ENCODE measurements at places on chromosomes 7 and 10. TPM values are rescaled to one million over a fixed set of nuclear protein-coding genes. Genes with fewer than 3 reads are reported as not detected.

MCM10 gene
- 1.6 TPM for total RNA-seq

GBF1 gene
- total RNA-seq = 53.1 TPM

ARMS2 gene
- total RNA-seq = not detected

DPP6 gene
- 38.7 TPM for total RNA-seq

NPC1L1 gene
- total RNA-seq = 0.23 TPM

CPN1 gene
- total RNA-seq = 0.85 TPM

CNTNAP2 gene
- total RNA-seq = 10.6 TPM

MMD2 gene
- total RNA-seq = 14.7 TPM

STRIP2 gene
- 5.5 TPM for total RNA-seq

DNA sequence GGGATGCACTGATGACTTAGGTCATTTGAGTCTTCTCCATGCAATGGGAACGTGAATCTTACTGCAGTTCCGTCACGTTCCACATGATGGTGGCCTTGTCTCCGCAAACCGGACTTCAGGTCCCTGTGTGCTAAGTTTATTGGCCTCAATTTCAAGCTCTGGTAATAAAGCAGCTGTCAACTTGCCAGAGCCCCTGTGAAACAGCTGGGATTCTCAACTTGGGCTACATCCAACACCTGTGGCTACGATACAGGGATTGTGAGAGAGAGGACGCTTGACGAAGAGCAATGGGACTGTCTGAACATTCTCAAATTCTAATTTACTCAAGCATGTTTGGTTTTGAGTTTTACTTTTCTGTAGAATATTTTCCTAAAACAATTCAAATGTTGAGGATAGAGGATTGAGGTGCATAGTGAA is 174.2 kb downstream of the PTN start:
- DNase-seq = peak; percentile 21
- H3K4me1 ChIP-seq = no peaks in the 10 kb centered on the region
- no peak overlapping the region for H3K4me3 ChIP-seq
- no peak overlapping the region for H3K27ac ChIP-seq
- no peaks in the 10 kb centered on the region for H3K36me3 ChIP-seq

DNA sequence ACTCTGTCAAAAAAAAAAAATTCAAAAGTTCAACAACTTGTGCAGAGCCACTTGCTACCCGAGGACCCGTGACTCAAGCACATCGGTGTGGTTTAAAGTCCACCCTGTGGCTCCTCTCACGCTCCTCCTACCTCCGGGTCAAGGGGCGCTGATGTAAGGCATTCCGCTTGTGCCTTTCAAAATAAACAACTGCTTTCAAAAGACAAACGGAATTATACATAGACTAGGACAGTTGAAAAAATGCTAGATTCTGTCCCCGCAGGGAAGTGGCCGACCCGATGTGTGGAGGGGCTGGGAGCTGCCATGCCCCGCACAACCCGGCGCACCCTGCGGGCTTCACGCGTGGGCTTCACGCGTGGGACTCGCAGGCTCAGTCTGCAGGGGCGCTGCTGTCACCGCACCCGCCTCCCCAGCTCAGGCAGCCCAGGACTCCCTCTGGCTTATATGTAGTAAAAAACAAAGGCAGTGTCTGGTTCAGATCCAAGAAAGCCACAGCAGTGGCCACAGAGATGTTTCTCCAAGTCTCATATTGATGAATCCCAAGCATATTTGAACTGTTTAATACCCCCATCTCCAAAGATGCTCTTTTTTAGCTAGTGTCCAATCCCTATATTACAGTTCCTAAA is 239.7 kb upstream of the INHBA start:
- H3K27ac ChIP-seq = peak overlapping the region; percentile 10
- DNase-seq = no peak
- no peaks in the 10 kb centered on the region for H3K36me3 ChIP-seq

DNA sequence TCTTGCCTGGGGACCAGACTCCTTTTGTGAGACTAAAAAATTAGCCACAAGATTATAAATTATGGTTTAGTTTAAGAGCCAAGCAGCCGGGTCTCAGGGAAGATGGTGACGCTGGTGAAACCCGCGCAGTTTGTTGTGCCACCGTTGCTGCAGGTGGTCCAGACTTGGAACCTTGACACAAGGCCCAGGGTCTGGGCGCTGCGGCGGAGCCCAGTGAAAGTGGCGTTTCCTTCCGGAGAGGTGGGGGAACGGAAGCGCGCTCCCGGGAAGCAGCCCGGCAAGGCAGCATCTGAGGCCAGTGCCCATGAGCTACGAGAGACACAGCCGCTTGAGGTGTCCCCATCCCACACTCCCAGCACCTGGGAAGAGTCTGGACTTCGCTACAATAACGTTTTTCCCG is 131.6 kb downstream of the SKIDA1 start:
- H3K27me3 ChIP-seq = no peaks in the 10 kb centered on the region
- no peaks in the 10 kb centered on the region for H3K4me1 ChIP-seq
- no peak overlapping the region for H3K4me3 ChIP-seq
- DNase-seq = no peak
- H3K27ac ChIP-seq = no peak overlapping the region

- H3K27ac ChIP-seq = peak overlapping the region; percentile 79
- no peaks in the 10 kb centered on the region for H3K27me3 ChIP-seq
- no peaks in the 10 kb centered on the region for H3K36me3 ChIP-seq
- H3K4me1 ChIP-seq = no peaks in the 10 kb centered on the region
- peak; percentile 22 for DNase-seq
- peak overlapping the region; percentile 46 for H3K4me3 ChIP-seq
Observed at GRCh38 chr10:121597504-121598262, 561 bp downstream of the FGFR2 start.

- no peak overlapping the region for H3K27ac ChIP-seq
- no peaks in the 10 kb centered on the region for H3K27me3 ChIP-seq
- H3K36me3 ChIP-seq = no peaks in the 10 kb centered on the region
Observed at GRCh38 chr10:98076086-98076485, 45.7 kb upstream of the CRTAC1 start.

DNA sequence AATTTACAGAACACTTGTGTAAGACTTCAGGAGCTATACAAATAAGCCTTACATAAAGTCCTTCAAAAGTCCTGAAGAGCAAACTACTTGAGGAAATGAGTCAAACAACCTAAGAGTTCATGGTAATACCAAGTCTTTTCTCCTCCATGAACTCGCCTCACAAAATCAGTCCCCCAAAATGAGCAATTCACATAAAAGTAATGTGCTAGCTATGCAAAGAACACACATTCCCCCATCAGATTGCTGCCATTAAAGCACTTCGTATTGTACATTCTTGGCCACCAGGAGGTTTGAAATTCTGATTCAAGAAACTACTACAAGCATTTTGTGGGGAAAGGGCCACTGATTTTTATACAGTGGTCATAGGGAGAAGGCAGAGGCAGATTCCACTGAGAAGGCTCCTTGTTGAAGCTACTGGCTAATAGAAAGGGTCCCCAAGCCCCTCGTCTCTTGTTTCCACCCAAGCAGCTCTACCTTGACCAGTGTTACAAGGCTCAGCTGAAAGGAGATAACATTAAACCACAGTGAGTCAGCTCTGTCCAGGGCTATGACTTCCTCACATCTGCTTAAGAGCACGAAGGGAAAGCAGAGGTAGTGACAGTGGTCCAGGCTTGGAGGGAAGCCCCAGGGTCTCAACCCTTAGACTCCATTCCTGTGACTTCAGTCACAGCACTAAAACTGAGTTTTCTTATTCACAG is 115.2 kb upstream of the CDK1 start:
- H3K27ac ChIP-seq = no peak overlapping the region
- peaks cover 9% of the 10 kb centered on the region for H3K4me1 ChIP-seq
- no peak for DNase-seq
- H3K4me3 ChIP-seq = no peak overlapping the region

DNA sequence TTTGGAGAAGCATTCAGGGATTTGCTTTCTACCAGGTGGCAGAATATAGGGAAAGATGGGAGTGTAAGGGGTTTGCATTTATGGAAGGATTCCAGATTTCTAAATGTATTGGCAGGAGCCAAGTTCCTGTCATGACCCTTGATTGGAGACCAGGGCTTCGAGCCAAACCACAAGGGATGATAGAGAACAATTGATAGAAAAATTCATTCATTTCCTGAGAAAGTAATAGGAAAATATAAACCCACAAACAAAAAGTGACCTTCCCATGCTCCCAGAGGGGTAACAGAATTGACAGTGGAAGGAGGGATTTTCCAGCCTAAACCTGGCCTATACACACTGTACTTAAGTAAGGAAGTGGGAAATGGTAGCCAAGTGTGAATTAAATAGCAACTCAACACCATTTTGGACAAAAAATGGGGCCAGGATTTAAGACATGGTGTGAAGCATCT is 22.4 kb upstream of the IFIT2 start:
- H3K27ac ChIP-seq = no peak overlapping the region
- H3K4me3 ChIP-seq = no peak overlapping the region
- no peak for DNase-seq
- H3K4me1 ChIP-seq = peaks cover 7% of the 10 kb centered on the region

DNA sequence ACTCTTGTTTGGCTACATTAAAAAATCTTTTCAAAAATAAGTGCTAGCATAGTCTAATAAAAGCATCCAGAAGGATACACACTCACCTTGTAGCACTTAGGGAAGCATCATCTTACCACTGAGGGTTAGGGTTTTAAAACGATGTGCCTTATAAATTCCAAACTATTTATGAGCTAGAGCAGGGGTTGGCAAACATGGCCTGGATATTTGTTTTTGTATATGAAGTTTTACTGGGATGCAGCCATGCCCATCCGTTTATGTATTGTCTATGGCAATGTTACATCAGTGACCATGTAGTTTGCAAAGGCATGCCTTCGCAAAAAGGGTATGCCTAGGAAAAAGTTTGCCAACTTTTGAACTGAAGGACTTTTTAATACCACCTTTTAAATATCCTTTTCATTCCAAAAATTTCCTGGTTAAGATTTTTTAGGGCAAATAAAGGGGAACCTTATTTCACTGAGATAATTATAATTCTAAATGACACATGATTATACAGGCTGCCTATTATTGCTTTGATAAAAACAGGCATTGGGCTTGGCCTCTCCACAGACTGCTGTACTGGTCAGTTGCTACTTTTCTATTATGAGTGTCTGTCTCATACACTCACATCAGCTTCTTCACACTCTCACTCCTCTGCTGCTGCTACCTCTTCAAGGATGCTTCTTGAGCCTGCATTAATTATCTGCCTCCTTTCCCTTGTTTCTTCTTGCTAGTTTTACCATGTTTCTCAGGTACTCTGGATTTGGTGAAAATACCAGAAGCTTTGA is 30.7 kb downstream of the MTPN start:
- no peaks in the 10 kb centered on the region for H3K27me3 ChIP-seq
- H3K27ac ChIP-seq = no peak overlapping the region
- no peak overlapping the region for H3K4me3 ChIP-seq
- no peaks in the 10 kb centered on the region for H3K4me1 ChIP-seq
- no peak for DNase-seq

DNA sequence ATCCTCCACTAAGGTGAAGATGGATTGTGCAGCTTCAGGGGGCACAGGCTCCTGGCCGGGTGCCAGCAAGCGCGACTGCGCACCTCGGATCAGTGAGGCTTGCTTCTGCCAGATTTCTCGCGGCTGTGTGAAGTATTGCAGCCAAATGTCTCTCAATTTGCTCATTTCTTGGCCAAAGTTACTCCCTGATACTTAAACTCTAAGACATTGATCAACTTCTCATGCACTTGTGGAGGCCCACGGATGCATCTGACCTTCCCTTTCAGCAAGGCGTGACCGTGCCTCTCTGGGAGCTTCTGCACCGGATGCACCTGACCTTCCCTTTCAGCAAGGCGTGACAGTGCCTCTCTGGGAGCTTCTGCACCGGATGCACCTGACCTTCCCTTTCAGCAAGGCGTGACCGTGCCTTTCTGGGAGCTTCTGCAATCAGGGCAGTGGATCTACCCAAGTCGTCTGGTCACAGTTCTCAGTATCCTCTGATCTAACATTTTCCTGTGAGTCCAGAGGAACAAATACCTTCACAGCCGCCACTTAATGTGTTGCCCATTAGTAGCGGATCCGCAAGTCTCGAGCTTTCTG is 248.3 kb downstream of the ADARB2 start:
- DNase-seq = no peak
- H3K27ac ChIP-seq = no peak overlapping the region
- no peaks in the 10 kb centered on the region for H3K36me3 ChIP-seq
- H3K27me3 ChIP-seq = no peaks in the 10 kb centered on the region
- H3K4me1 ChIP-seq = no peaks in the 10 kb centered on the region

- H3K4me1 ChIP-seq = no peaks in the 10 kb centered on the region
- no peak for DNase-seq
- no peaks in the 10 kb centered on the region for H3K36me3 ChIP-seq
- no peak overlapping the region for H3K27ac ChIP-seq
Observed at GRCh38 chr10:10915215-10915614, 102.5 kb upstream of the CELF2 start.

- no peaks in the 10 kb centered on the region for H3K27me3 ChIP-seq
- no peak overlapping the region for H3K4me3 ChIP-seq
- no peak for DNase-seq
- H3K36me3 ChIP-seq = no peaks in the 10 kb centered on the region
Observed at GRCh38 chr10:29698773-29699490, 64.2 kb upstream of the SVIL start.

GRCh38 chr10:8319704-8320103 is 265.2 kb downstream of the GATA3 start:
- no peak for DNase-seq
- H3K36me3 ChIP-seq = no peaks in the 10 kb centered on the region
- H3K27ac ChIP-seq = no peak overlapping the region
- H3K4me1 ChIP-seq = no peaks in the 10 kb centered on the region

DNA sequence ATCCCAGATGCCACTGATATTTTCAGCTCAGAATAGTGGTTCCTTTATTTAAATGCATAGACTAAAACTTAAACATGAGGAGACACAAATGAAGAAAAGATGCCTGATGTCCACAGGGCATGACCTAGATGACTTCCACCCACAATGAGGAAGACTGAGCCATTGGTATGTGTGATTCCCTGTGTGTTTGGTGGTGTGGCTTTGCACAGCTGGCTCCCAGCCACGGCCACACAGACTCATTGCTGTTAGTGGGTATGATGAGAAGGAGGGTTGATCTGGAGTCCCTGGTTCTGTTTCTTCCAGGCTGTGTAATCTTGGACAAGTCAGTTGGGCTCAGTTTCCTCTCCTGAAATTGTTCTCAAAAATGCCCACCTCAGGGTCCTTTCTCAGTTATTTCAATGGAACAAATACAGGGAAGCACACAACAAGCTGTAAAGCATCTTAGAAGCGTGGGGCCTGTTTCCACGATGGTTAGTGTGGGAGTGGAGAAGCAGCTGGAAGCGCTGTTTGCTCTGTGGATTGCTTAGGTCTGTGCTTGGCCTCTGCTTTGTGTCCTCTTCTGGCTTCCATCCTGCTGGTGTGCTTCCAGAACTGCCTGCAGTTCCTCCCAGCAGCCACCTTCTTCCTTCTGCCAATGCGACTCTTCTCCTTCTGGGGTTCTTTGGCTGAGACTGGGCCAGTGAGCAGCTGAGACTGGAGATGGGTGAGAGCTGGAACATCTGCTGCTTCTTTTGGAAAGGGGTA is 303.7 kb downstream of the BMPER start:
- DNase-seq = no peak
- no peaks in the 10 kb centered on the region for H3K27me3 ChIP-seq
- H3K36me3 ChIP-seq = no peaks in the 10 kb centered on the region
- no peak overlapping the region for H3K4me3 ChIP-seq
- H3K27ac ChIP-seq = no peak overlapping the region

GRCh38 chr10:131722121-131722520 is 178.7 kb upstream of the PPP2R2D start:
- no peaks in the 10 kb centered on the region for H3K36me3 ChIP-seq
- no peak overlapping the region for H3K27ac ChIP-seq
- no peak for DNase-seq
- no peaks in the 10 kb centered on the region for H3K27me3 ChIP-seq
